ENCODE measurements at places on chromosomes 7 and 10. TPM values are rescaled to one million over a fixed set of nuclear protein-coding genes. Genes with fewer than 3 reads are reported as not detected.

The FKBP6 gene
- total RNA-seq, result not detected

- no peak for DNase-seq
- no peaks in the 10 kb centered on the region for H3K4me1 ChIP-seq
- H3K27ac ChIP-seq, result no peak overlapping the region
- no peak overlapping the region for H3K4me3 ChIP-seq
- H3K36me3 ChIP-seq, result no peaks in the 10 kb centered on the region
Measured at GRCh38 chr7:90178166-90178565, 23.9 kb downstream of the STEAP1 start.

The EXOSC1 gene
- total RNA-seq, result 60.6 TPM

GRCh38 chr7:96778263-96778662, 68.6 kb upstream of the SEM1 start:
- H3K4me1 ChIP-seq, result no peaks in the 10 kb centered on the region
- H3K27ac ChIP-seq, result no peak overlapping the region
- H3K27me3 ChIP-seq, result no peaks in the 10 kb centered on the region
- no peaks in the 10 kb centered on the region for H3K36me3 ChIP-seq
- DNase-seq, result no peak

GRCh38 chr7:35630024-35630972, 64.6 kb downstream of the HERPUD2 start:
- no peak for DNase-seq
- H3K4me3 ChIP-seq, result no peak overlapping the region
- peaks cover 38% of the 10 kb centered on the region for H3K36me3 ChIP-seq
- no peaks in the 10 kb centered on the region for H3K27me3 ChIP-seq
- no peaks in the 10 kb centered on the region for H3K4me1 ChIP-seq

The CPA1 gene
- total RNA-seq, result not detected

The SPACDR gene
- 5.7 TPM for total RNA-seq

- no peaks in the 10 kb centered on the region for H3K4me1 ChIP-seq
- H3K36me3 ChIP-seq, result no peaks in the 10 kb centered on the region
- no peaks in the 10 kb centered on the region for H3K27me3 ChIP-seq
- no peak overlapping the region for H3K27ac ChIP-seq
- no peak for DNase-seq
Measured at GRCh38 chr7:23450518-23450917, 19.8 kb downstream of the IGF2BP3 start.

- DNase-seq, result no peak
- H3K27me3 ChIP-seq, result no peaks in the 10 kb centered on the region
- no peaks in the 10 kb centered on the region for H3K4me1 ChIP-seq
- no peak overlapping the region for H3K4me3 ChIP-seq
- no peak overlapping the region for H3K27ac ChIP-seq
Measured at GRCh38 chr7:92843034-92843760, 6.8 kb upstream of the CDK6 start.

The TFPI2 gene
- not detected for total RNA-seq

GRCh38 chr10:88080213-88080612, 216.8 kb downstream of the PTEN start:
- no peaks in the 10 kb centered on the region for H3K4me1 ChIP-seq
- no peak overlapping the region for H3K4me3 ChIP-seq

The TMEM176B gene
- 1.6 TPM for total RNA-seq

The ACHE gene
- not detected for total RNA-seq

GRCh38 chr10:125208854-125209565, 48.6 kb upstream of the CTBP2 start:
- no peaks in the 10 kb centered on the region for H3K27me3 ChIP-seq
- DNase-seq, result no peak
- H3K4me1 ChIP-seq, result no peaks in the 10 kb centered on the region
- H3K36me3 ChIP-seq, result no peaks in the 10 kb centered on the region

- H3K4me3 ChIP-seq, result no peak overlapping the region
- no peak for DNase-seq
- H3K4me1 ChIP-seq, result no peaks in the 10 kb centered on the region
- H3K27ac ChIP-seq, result no peak overlapping the region
- no peaks in the 10 kb centered on the region for H3K36me3 ChIP-seq
- H3K27me3 ChIP-seq, result no peaks in the 10 kb centered on the region
Measured at GRCh38 chr7:151660141-151660540, 140.4 kb upstream of the RHEB start.

DNA sequence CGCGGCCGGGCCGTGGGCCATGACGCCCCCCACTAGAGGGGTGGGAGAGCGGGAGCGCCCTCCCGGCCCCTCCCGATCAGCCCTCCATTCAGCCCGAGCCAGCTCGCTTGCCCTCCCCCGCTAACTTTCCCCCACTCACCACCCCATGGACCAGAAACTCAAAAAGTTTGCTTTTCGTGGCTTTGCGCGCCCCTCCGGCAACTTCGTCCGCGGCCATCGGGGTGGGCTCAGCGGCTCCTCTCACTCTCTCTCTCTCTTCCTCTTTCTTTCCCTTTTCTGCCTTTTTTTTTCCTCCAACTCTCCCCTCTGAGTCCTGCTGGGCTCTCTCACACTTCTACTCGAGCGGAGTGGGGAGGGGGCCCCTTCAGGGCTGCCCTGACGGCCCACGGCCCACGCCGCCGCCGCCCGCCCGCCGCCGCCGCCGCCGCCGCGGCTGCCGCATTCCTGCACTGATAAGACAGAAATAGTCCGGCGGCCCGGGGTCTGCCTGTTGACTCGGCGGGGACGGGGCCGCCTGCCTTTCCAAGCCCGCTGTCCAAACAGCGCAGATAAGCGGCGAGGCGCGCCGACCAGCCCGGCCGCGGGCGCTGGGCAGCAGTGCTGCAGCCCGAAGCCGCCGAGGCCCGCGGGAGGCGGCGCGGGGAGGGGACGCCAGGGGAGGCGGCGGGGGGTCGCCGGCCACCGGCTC, at the start of gene SMARCD3:
Gene SMARCD3 (minus strand): TSS at position 349 of the 688 bp plus-strand sequence. CDS start 132 bp downstream, at position 217.
- no peak within 1 kb of the TSS for H3K4me3 ChIP-seq
- H3K4me1 ChIP-seq, result peaks cover 58% of the 10 kb centered on the region
- DNase-seq, result peak; percentile 25
- H3K27me3 ChIP-seq, result peaks cover 39% of the 10 kb centered on the region
- no peaks in the 10 kb centered on the region for H3K36me3 ChIP-seq
- no peak within 1 kb of the TSS for H3K27ac ChIP-seq

DNA sequence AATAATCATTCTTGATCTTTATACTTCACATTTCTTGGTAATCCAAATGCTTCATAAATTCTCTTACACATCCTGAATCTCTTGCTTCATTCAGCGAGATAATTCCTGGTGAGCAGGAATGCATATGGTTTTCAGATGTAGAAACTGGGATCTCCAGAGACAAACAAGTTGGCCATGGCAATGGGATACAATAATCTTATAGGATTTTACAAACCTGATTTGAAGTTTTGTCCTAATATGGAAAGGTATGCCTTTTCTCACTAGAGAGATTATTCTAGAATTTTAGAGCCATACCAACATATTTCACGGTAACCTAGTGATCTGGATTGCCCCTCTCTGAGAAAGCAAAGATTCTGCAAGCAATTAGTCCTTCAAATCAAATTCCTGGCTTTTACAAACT, 13.1 kb upstream of the TRDMT1 start:
- no peaks in the 10 kb centered on the region for H3K27me3 ChIP-seq
- no peaks in the 10 kb centered on the region for H3K36me3 ChIP-seq
- no peak overlapping the region for H3K27ac ChIP-seq
- no peak for DNase-seq
- H3K4me1 ChIP-seq, result peaks cover 17% of the 10 kb centered on the region

Measured in CD4-positive, alpha-beta memory T cell (primary cell).